M059J (cell line): ENCODE measurements at places on chromosomes 5 and 9. TPM values are rescaled to one million over a fixed set of nuclear protein-coding genes. Genes with fewer than 3 reads are reported as not detected.

The BRINP1 gene
- total RNA-seq = 0.20 TPM in 1 of 2 replicates, not detected in the other

- DNase-seq = peak; percentile 81
These were observed 168.5 kb downstream of the RAB3C start for GRCh38 chr5:58751222-58751837.

DNA sequence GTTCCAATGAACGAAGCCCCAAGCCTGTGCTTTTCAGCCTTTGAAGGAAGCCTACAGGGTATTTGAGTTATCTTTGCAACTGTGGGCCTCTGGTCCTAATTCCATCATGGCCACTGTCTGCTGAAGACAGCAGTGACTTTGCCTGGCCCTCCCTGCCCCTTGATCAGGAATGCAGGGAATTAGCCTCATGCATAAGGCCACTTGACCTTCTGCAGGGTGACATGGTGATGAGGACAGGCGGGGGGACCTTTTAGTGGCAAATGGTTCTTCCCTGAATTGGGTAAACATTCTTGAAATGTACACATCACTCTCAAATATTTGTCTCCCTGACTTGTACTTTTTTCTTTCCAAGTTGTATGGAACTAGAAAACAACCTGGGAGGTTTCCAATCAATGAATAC is 25.2 kb upstream of the XPA start:
- no peak for DNase-seq

GRCh38 chr5:126370796-126371718 is 52.2 kb upstream of the GRAMD2B start:
- DNase-seq = peak; percentile 75
